H4 (cell line): ENCODE measurements at places on chromosomes 5 and 9. TPM values are rescaled to one million over a fixed set of nuclear protein-coding genes. Genes with fewer than 3 reads are reported as not detected.

PNPLA7 gene
- 0.14 TPM in 1 of 2 replicates, not detected in the other for total RNA-seq

GRCh38 chr9:72960446-72960845 is 7.6 kb upstream of the ALDH1A1 start:
- DNase-seq = no peak

- no peak for DNase-seq
These were observed 158.7 kb downstream of the TMEM167A start for GRCh38 chr5:82918311-82919031.

DNA sequence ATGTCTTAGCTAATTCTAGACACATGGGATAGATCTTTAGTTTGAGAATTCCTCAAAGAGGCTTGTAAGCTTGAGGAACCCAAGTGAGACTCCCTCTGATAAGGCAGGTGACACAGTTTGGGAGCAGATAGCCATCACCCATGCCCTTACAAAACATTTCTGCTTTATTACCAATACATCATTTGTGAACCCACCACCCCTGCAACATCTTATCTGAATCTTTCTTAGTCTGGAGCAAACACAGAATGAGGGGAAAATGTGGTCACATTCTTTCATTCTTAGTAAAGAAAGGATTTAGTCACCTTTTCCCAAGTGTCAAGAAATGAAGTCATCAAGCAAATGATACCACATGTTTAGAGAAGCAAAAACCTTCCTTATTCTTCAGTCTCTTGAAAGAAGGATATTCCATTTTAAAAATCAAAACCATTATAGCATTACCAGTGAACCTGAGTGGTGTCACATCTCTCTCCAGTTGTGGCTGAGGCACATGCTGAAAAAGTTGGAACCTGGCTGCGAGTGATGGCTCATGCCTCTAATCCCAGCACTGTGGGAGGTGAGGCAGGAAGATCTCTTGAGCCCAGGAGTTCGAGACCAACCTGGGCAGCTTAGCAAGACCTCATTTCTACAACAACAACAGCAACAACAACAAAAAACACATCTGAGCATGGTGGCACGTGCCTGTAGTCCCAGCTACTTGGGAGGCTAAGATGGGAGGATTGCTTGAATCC is 65.9 kb downstream of the PRKACG start:
- no peak for DNase-seq

DNA sequence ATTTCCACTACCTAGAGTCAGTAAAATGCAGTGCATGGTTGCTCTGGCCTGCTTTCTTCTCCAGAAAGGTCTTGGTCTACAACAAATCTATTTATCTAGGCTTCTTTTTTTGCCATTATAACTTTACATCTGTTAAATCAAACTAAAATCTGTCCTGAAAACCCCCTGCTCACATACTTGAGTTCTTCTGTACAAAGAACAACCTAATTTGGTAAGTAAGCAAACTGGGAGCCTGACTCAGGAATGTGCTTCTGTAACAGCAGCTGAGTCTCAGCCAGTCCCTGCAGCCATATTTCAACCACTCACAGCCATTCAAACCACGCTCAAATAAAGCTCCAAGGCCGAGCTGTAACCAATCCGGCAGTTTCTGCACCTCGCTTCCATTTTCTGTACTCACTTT is 95.8 kb downstream of the PLPP1 start:
- peak; percentile 24 for DNase-seq

DNA sequence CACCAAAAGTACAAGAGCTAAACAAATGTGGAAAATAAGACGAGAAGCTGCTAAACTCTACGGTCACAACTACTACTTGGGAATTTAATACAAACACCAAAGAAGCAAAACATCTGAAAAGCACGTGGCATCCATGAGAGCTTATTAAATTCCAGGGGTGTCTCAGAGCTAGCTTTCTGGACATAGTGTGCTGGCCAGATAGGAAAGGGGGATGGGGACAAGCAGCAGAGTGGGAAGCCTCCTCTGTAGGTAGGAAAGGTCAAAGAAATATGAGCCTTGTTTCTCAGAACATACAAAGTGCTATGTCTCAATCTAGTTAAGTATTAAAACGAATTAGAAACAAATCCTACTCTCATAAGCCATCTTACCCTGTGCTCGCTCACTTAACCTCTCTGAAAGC is 51.3 kb upstream of the GOLPH3 start:
- no peak for DNase-seq

DNA sequence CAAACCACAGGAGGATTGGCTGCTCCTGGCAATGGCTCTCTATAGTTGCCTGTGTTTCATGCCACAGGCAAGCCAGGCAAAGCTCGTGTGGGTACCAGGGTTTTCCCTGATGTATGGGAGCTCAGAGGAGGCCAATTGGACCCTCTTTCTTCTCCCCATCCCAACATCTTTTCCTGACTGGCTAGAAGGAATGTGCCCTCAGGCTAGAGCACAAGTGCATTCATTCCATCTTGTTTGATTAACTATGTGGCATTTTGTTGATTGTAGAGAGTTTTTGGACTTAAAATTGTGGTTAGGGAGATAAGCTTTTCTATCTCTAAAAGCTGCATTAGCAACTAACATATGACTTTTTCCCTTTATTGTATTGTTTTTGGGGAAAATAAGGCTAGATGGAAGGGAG is 561.3 kb downstream of the PSAT1 start:
- no peak for DNase-seq

IFNE gene
- total RNA-seq = not detected in 2 replicates

- no peak for DNase-seq
These were observed 403.5 kb downstream of the DMRT2 start for GRCh38 chr9:1453636-1454035.

DNA sequence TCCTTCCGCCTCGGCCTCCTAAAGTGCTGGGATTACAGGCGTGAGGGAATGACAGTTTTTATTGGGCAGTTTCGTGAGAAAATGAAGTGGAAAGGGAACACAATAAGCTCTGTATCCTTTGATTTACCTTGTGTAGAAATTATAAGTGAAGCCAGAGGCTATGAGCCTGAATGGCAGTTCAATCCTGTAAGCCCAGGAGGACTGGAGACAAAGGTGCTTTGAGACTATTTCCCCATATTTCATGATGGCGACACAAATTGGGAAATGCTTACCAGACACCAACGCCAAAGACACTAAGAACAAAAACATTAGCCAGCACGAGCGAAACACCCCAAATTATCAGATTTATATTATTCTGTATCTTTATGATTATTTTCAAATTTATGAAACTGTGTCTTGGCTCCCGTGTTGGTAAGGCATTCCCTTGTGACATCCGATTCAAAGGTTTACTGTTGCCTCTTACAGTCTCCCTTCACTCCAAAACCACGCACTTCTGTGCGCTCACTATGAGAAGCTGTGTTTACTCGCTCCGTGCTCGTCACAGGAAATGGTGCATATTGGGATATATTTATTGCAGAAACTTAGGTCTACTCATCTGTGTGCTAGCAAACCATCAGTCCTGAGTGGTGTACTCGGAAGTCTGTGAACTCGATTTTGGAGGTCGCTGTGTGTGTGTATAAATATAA is 73.9 kb downstream of the SH3PXD2B start:
- no peak for DNase-seq

ASTN2 gene
- total RNA-seq = 2.7 and 6.8 TPM in 2 replicates

DNA sequence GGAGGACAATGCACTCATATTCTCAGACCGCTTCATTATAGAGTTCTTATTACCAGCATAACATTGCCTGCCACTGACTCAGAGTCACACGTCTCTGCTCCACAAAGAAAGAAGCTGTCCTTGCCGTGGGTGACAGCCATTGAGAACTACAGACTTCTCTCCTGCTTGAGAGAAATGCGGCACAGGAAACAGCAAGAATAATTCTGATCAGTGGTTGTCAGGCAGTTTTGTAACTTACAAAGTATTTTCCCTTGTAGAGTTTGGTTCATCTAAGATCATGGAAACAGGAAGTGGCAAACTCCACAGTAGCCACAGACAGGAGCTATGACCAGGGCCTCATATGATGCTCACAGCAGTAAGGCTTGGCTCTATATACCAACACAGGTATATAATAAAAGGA is 47.0 kb downstream of the KCNV2 start:
- no peak for DNase-seq

- no peak for DNase-seq
These were observed 56.2 kb downstream of the MAP1B start for GRCh38 chr5:72163349-72163983.

IFNB1 gene
- total RNA-seq = not detected in 2 replicates

DNA sequence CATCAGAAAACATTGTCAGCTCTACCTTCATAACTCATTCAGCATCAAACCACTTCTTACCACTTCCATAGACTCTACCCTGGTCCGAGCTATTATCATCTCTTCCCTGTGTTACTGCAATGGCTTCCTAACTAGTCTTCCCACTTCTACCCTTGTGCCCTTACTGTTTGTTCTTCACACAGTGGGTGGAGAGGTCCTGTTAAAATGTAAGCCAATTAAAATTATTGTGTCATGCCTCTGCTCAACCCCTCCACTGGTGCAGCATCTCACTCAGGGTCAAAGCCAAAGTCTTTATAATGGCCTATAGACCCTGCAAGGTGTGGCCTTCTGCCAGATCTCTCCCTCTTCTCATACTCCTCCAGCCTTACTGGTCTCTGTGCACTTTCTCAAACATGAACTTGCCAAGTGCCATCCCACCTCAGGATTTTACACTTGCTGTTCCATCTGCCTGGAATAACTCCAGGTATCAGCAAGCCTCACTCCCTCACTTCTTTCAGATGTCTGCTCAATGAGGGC is 22.8 kb upstream of the ARAP3 start:
- no peak for DNase-seq

DNA sequence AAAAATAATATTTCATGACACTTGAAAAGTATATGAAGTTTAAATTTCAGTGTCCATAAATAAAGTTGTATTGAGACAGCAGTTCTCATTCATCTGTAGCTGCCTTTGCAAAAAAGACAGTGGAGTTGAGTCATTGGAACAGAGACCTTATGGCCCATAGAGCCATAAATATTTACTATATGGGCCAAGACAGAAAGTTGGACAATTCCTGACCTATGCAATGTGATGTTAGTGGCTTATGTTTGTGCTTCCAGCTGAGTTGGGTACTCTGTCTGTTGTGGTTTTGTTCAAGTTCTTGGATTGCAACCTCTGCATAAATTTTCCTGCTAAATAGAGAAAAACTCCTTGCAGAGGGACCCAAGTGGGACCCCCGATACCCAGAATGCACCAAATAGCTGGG is 69.8 kb downstream of the KCNIP1 start:
- DNase-seq = no peak

- DNase-seq = no peak
These were observed 234.1 kb downstream of the AP3B1 start for GRCh38 chr5:78060421-78060820.

FAM78A gene
- 0.29 and 0.87 TPM in 2 replicates for total RNA-seq

DNA sequence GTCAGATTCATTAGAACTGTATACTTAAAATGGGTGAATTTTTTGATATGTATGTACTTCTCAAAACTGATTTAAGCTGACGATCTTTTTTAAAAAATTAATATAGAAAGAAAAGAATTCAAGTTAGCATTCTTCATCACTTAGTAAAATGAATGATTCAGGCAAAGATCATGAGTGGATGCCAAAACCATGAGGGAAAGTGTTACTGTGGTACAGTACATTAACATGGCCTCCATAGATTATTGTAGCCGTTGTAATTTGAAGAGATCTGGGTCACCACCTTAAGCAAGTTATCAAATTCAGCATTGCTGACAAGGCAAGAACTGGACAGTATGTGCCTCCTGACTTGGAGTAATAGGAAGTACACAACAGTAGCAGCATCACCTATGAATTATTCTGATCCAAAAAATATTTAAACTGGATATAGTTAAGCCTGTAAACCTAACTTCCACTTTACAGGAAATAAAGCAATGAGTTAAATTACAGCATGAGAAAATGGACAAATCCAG is 29.7 kb downstream of the C9orf85 start:
- DNase-seq = no peak

ELAVL2 gene
- 6.2 and 35.2 TPM in 2 replicates for total RNA-seq

SLC6A19 gene
- total RNA-seq = not detected in 2 replicates

OTP gene
- not detected in 2 replicates for total RNA-seq

MRNIP gene
- 3.8 and 16.8 TPM in 2 replicates for total RNA-seq

DNA sequence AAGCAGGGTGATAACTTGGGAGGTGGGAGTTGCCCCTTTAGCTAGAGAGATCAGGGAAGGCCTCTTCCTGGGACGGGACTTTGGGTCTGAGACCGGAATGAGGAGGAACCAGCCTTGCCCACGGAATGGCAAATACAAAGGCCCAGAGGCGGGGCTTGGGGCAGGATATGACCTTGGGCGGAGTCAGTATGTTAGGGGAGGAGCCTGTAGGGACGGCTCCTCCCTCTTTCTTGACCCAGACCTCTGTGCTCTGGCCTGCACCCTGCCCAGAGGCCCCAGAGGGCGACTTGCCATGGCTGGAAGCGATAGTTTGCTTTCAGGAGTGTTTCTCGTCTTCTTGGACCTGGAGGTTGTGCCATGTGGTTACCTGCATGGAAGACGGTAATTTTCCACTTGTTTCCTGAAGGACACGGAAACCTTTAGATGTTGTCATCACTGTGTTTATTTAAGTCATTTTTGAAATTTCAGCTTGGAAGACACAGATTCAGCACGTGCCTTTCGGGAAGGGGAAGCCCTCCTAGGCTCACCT is 85.6 kb downstream of the DAB2IP start:
- no peak for DNase-seq

GRCh38 chr9:85700330-85700729 is 41.4 kb downstream of the AGTPBP1 start:
- DNase-seq = no peak

DNA sequence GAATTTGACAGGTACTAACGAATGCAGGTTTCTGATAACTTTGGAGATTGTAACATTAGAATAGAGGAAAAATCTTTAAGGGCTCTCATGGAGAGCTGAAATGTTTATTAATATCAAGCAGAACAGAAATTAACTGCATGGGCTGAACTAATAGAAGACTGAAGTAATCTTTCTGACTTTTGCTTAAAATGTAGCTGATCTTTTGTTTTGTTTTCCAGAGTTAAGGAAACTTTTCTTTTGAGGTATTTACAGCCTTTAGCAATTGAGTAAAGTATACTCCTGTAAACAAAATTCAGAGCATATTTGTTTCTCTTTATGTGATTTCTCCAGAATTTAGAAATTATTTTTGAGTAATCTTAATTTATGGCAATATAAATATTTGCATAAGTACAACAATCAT is 43.9 kb downstream of the SHC3 start:
- no peak for DNase-seq

- peak; percentile 27 for DNase-seq
These were observed 296.6 kb upstream of the RASA1 start for GRCh38 chr5:86971034-86971571.

GRCh38 chr5:111075520-111075919 is 4.0 kb downstream of the TSLP start:
- DNase-seq = peak; percentile 29

DNA sequence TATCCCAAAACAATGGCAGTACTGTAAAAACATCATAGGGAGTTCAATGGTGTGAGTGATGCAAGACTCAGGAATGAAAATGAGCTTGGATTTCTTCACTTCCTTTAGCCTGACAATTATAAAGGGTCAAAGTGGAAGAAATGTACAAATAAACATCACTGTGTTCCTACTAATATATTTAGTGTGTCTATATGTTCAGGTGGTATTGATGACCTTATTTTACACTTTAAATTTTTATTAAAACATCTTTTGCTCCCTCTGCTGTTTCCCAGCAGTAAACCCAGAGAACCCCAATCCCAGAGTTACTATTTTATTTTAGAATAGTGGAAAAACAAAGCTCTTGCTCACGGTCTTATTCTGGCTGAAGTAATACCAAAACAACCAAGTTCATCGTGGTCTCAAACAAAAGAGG is 2.0 kb downstream of the LOX start:
- no peak for DNase-seq

- no peak for DNase-seq
These were observed 61.2 kb downstream of the IRX1 start for GRCh38 chr5:3656803-3657202.
